Stimulated activated CD4-positive, alpha-beta T cell treated with anti-CD3 and anti-CD28 coated beads, Interleukin-12 subunit alpha, Interleukin-12 subunit beta, amount 100 ng/mL, for 24 hours (primary cell): ENCODE measurements at places on chromosomes 5 and 9.

DNA sequence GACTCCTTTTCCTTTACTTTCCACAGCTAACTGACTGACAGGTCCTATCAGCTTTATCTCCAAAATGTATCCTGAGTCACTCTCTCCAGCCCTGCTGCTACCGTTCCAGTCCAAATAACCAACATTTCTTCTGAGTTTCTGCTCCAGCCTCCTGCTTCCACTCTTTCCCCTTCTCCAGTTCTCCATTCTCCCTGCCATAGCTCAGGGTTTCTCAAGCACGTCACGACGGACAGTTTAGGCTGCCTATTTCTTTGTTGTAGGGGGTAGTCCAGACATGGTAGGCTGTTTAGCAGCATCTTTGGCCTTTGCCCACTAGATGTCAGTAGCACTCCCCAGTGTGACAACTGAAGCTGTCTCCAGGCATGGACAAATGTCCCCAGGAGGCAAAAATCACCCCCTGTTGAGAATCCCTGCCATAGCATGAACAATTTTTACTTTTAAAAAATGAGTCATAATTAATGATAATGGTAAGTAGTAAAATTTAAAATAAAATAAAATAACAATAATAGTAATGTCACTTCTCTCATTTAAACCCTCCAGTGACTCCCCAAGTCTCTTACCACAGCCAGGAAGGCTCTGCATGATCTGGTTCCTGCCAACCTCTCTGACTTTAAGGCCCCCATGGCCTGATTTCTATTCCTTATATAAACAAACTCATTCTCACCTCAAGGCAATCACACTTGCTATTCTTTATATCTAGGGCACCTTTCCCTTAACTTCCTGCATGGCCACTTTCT is 105.4 kb upstream of the FER start:
- peak; percentile 5 for DNase-seq

DNA sequence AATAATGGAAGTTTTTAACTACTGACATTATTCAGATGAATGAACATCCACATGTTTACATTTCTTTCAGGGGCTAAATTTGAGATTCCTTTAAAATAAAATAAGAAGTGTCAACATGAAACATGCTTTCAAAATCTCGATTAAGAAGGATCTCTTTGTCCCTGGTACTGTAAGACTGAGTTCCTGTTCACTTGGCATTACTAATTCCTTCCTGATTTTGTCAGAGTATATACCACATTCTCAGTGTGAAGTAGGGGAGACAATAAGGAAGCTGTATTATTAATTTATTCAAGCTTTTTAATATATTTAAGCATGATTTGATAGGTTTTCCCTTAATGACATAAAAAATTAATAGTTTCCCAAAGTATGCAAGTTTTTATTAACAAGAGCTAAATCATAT is 81.5 kb upstream of the GRHPR start:
- DNase-seq = no peak

DNA sequence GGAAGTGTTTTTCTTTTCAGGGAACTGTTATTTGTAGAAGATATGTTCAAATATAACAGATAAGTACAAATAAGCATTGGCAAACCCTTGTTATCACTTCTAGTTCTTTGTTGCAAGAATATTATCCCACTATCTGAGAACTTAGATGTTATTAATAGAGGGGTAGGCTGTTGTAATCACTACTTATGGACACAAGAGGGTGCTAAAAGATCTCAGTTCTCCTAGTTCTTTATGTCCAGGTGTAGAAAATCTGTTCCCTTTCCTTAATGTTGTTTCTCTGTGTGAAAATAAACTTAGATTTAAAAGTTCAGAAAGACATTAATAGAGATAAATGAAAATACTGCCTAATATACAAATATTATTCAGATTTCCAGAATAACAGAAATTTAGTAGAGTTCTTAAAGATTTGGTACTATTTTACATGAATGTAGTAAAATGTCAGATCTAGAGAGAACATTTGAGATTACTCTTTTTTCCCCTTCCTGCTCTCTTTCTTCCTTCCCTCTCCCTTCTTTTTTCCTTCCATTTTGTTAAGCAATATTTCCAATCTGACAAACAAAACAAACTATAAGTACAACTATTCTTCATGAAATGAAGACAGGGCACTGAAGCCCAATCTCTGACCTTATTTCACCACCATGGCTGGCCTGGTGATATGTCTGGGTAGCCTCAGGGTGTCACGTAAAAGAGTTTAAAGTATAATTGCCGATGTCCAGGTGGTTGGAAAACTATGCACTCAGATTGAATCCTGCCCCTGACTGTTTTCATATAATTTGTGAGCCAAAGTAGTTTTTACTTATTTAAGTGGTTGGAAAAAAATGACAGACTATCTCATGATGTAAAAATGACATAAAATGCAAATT is 43.6 kb upstream of the C5orf46 start:
- no peak for DNase-seq

DNA sequence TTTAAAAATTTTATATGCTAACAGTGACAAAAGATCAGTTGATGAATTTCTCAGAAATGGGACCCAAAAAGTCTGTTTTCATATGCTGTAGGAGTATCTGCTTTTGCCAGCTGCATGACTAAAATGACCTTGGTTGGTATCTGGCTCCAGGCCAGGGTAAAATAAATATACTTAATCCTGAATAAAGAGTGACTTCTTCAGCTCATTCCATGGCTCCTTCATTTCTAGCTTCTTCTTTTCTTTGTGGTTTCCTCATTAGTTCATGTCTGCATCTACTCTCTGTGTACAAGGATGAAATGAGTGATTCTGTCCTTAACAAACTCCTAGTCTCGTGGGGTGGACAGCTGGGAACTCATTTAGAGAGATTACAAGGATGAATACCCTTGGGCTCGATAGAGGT is 36.0 kb downstream of the RCL1 start:
- no peak for DNase-seq

DNA sequence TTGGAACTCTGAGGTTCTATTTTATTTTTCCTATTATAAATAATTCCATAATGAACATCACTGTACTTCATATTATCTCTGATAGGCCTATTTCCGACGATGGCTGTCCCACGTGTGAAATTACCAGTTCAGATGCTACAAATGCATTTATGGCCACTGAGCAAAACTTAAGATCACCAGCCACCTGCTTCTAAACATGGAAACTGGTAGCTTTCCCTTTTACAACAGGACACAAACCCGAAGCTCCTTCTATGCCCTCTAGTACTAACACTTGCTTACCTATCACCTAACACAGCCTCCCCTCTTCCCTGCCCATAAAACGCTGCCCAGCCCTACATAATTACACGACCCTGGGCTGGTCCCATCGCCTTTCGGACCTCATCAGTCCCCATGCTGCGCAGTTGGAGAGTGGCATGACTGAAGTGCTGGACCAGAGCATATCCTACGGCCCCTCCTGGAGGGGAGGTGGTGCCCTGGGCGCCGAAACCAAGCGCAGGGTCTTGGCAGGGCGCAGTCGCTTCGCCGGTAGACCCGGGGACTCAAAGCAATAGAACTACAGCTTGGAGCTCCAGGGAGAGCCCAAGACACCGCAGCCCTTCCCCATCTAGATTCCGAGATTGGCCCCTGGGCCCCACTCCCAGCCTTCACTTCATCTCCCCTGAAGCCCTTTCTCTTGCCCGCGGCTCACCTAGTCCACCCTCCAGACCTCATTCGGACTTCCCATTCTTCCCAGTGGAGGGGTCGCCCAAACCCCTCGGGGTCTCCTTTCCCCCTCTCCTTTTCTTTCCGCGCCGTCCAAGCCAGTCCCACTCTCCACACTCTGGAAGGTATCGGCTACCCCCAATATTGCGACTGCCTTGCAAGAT is 1.0 kb upstream of the SAP30L start:
- DNase-seq = peak; percentile 2

DNA sequence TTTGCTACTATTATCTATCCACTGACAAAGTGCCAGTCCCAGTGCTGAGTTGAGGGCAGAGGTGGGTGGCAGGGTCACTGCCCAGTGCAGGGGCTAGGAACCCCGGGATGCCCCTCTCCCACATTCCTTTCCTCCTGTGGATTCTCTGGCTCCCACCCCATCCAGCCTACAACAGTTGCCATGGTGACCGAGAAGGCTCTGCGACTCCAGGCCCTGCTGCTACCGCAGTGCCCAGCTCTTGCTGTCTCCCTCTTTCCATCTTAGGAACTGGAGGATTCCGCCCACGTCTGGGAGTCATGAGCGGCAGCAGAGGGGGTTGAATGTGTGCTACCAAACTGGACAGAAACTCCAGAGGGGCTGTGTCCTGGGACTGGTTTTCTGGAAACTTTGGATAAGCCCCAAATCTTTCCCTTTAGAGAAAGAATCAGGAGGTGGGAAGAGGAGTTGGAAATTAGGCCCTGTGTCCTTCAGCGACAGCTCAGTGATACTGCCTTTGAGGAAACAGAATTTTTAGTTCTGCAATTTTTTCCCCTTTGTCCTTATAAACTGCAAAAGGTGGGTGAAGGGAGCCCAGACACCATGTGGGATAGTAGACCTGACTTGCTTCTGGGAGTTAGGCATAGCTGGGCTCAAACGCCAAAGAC is 20.7 kb upstream of the C5orf47 start:
- no peak for DNase-seq

DNA sequence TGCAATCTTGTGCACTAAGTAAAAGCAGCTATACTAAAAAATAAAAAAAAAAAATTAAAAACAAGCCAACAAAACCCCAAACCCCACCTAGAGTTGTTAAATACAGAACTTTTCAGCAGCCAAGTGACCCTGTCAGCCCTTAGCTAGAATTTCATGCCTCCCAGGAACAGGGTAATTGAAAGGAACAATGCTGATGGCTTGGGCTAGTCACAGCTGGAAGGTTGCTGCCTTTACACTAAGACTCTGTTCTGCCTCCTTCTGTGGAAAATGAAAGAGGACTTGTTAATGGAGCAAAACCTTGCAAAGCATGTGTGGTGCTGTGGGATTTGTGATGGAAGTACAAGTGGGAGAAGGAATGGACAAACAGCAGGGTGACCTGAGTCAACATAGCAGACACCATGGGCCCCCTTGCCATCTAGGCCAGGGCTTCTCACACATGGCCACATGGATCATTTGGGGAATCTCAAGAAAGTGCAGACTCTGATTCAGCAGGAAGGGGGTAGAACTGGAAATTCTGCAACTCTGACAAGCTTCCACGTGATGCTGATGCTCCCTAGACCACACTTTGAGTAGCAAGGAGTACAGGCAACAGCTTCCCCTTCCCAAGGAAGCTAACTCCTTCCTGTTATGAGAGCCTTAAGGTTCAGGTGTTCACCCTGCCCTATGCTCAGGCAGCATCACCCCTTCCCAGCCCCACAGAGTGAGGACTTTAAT is 14.9 kb upstream of the TMEM252 start:
- no peak for DNase-seq

GRCh38 chr5:150227606-150228273 is 37.9 kb downstream of the SLC6A7 start:
- no peak for DNase-seq

- DNase-seq = peak; percentile 21
These were observed 42.9 kb upstream of the HAND1 start for GRCh38 chr5:154520861-154521453.

GRCh38 chr5:64569858-64570257 is 64.0 kb downstream of the RGS7BP start:
- DNase-seq = no peak

- DNase-seq = no peak
These were observed 4.4 kb upstream of the PRR7 start for GRCh38 chr5:177442066-177442826.

GRCh38 chr9:23555851-23556250 is 270.2 kb downstream of the ELAVL2 start:
- DNase-seq = no peak

DNA sequence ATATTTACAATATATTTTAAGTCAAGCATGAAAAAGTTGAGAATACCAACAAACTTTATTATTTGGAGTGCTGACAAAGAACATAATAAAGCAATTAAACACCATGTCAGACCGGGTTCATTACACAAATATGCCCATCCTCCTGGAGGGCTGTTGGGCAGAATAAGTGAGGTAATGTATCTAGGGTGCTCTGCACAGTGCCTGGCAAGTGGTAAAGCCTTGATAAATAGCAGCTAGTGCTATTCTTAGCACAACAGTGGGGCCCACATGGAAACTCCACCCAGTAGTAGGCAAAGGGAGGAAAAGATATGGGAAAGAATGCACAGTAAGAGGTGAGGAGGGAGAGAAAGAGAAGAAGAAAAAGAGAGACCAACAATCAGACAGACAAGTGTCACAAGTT is 97.7 kb downstream of the SLC1A3 start:
- DNase-seq = no peak

GRCh38 chr5:27978322-27978721 is 939.9 kb upstream of the CDH9 start:
- no peak for DNase-seq

DNA sequence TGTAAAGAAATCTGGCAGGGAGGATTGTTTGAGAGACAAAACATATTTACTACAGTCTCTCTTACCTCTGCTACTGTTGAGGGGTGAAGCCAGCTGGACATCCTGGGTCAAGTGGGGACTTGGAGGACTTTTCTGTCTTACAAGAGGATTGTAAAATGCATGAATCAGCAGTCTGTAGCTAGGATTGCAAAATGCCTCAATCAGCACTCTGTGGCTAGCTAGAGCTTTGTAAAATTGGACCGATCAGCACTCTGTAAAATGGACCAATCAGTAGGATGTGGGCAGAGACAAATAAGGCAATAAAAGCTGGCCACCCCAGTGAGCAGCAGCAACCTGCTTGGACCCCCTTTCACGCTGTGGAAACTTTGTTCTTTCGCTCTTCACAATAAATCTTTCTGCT is 995.8 kb upstream of the CDH6 start:
- no peak for DNase-seq

DNA sequence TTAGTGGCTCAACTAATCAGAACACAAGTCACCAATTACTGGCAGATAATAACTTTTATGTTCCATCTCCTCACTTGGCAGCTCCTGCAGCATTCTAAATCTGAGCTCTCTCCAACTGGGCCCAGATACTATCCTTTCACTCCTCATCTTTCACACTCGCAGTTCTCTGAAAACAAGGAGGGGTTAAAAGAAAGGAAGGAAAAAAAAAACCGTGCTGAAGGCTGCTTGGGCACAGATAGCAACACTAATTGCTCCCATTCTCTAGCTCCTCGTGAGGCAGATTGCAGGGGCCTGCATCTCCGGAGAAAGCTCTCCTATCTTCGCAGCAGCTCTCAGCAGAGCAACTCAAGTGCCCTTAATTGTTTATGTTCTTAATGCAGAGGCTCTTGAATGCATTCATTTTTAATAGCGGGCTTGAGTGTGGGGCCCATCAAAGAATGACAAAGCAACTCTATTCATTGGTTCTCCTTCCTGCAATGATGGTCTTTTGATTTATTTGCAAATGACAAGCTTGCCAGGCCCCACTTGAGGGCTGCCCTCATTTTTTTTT is 23.9 kb downstream of the TLE1 start:
- no peak for DNase-seq

- no peak for DNase-seq
These were observed 194.3 kb upstream of the VLDLR start for GRCh38 chr9:2427120-2427891.

GRCh38 chr9:81686614-81687520 is 2.5 kb downstream of the TLE1 start:
- DNase-seq = no peak

DNA sequence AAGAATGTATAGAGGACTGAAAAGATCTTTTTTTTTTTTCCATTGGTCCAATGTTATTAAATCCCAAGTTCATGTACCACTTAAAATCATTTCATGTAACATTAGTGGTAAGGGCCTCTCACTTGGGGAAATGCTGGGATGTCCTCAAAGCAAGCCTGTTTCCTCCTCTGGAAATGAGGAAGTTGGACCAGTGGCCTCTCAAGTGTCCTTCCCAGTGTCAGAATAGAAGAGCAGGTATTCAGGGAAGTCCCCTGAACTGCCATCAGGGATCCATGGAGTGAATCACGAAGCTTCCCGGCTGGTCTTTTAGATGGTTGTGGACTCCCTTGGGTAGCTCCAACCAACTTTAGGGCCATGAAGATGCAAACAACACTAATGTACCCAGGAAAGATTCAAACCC is 55.2 kb upstream of the AFAP1L1 start:
- DNase-seq = no peak

- no peak for DNase-seq
These were observed 78.4 kb downstream of the BOD1 start for GRCh38 chr5:173538018-173538417.
